ENCODE measurements at places on chromosomes 3 and 15.

DNA sequence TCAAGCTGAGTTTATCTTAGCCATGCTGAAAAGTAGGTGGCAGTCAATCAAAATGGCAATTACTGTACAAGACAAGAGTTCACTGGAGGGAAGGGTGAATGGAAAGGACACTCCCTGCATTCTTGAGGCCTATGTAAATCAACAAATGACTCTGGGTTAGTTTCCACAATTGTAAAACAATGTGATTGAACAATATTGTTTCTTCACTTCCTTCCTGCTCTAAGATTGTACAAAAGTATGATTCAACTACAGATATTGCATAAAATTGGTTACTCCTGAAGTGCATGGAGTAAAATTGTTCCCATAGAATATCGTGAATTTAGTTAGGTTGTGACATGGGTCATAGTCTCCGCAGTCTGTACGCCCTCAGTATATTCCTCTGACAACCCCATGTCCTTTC lies 277.6 kb downstream of the LPP start:
- no peak overlapping the region for H3K4me3 ChIP-seq
- no peaks in the 10 kb centered on the region for H3K27me3 ChIP-seq
- H3K4me1 ChIP-seq, result peaks cover 29% of the 10 kb centered on the region
- DNase-seq, result no peak

DNA sequence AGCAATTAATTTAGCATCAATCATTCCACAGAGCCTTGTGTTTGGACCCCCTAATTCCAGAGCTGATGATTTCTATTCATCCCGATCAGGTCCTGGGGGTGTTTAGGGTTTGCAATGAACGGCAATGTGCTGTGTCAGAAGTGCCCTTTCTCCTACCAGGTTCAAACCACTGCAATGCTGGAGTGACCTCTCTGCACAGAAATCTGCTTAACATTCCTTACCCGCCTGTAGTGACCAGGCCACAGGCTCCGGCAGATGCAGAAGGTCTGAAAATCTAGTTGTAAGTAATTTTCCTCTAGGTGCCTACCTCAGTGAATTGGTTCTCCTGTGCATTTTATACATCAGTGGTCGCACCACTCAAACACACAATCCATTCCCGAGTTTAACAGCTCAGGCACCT lies 725.3 kb upstream of the CFAP20DC start:
- H3K4me1 ChIP-seq, result peaks cover 49% of the 10 kb centered on the region
- DNase-seq, result no peak
- H3K4me3 ChIP-seq, result no peak overlapping the region
- peaks cover 2% of the 10 kb centered on the region for H3K36me3 ChIP-seq

DNA sequence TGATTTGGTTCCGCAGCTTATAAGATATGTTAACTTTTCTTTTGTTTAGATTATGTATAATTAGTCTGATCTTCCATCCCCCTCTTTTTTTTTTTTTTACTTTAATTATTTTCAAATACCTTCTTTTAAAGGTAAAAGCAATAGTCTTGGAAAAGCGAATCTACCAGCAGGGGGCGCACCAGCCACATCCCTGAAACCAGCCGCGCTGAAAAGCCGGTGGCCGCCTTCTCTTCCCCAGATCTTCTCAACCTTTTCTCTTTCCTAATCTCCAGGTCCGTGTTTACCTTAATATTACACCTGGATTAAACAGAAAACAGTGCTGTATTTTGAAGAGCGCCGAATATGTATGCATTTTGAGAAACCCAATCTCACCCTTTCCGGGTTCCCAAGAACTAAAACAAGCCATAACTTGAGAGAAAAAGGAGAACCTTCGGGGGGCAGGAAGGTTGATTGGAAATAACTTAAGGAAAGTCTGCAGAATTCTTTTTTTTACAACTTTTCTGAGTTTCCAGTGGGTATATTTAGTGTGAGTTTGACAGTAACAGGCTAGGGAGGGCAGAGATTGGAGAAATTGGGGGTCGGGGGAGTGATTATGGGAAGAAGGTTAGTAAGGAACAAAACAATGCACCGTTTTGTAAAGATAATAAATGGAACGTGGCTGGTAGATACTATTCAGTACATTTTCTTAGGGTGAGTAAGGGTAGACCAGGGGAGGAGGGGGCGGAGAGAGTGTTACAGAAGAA lies 2.0 kb upstream of the SOX2 start:
- peaks cover 6% of the 10 kb centered on the region for H3K36me3 ChIP-seq
- peaks cover 6% of the 10 kb centered on the region for H3K4me1 ChIP-seq
- no peak overlapping the region for H3K27ac ChIP-seq
- DNase-seq, result peak; percentile 85
- no peak overlapping the region for H3K4me3 ChIP-seq

- H3K4me1 ChIP-seq, result no peaks in the 10 kb centered on the region
- H3K27me3 ChIP-seq, result no peaks in the 10 kb centered on the region
- no peak overlapping the region for H3K4me3 ChIP-seq
- no peak for DNase-seq
- no peak overlapping the region for H3K27ac ChIP-seq
Observed at GRCh38 chr3:103006526-103007183, 571.8 kb downstream of the ZPLD1 start.

- peaks cover 8% of the 10 kb centered on the region for H3K4me1 ChIP-seq
- no peak overlapping the region for H3K27ac ChIP-seq
Observed at GRCh38 chr3:82224661-82225060, 463.2 kb upstream of the GBE1 start.
